ENCODE measurements at places on chromosomes 1 and 21.

DNA sequence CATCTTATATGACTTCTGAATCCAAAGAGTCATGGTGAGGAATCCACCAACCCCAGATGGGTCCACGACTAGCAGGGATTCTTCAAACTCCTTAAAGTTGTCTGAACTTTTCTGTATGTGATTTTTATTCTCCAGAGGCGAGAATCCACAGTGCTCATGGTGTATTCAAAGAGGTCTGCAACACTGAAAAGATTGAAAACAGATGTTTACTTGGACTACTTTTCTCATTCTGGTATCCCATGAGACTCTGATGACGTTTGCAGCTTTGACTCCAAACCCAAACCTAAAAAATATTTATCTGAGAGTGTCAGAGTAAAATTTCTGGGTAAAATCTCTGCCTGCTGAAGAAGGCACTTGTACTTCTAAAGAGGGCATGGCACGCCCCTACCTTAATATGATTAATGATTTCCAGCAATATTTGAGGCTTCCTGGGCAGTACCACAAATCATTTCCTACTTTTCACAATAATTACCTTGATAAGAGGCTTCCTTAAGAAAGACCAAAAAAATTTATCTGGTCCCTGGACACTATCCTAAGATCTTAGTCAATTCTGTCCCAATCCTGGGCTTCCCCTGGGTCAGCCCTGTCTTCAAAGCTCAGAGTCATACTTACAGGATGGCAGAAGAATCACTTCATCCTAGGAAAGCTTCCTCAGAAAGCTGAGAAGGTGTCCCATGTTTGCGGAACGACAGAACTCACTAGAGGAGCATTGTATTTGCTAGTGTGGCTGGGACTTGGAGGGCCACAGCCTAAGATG, 76.5 kb upstream of the MAP10 start:
- DNase-seq, result no peak

GRCh38 chr1:47662068-47662467, 224.2 kb downstream of the FOXD2 start:
- DNase-seq, result no peak

DNA sequence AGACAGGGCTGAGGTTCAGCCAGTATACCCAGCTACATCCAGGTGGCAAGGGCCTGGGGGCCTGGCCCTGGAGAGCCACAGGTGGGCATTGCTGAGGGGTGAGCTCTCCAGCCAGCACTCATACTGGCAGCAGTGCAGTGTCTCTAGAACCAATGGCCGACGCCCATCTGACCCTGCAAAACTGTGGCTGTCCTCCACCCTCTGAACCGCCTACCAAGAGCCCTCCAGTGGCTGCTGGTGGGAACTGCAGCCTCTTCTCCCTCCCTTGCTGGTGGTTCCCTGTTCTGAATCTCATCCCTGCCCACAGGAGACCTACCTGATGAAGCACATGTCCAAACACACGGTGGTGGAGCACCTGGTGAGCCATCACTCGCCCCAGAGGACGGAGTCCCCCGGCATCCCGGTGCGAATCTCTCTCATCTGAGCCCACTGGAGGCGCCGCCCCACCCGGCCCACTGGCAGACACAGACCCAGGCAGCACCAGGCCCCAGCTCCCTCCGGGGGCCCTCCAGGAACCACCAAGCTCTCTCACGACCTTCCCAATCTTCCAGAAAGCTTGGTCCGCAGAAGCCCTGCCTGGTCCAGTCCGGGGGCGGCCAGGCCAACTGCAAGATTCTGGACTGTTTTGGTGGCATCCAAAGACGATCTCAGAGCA, 22.1 kb downstream of the A3GALT2 start:
- peak; percentile 36 for DNase-seq

DNA sequence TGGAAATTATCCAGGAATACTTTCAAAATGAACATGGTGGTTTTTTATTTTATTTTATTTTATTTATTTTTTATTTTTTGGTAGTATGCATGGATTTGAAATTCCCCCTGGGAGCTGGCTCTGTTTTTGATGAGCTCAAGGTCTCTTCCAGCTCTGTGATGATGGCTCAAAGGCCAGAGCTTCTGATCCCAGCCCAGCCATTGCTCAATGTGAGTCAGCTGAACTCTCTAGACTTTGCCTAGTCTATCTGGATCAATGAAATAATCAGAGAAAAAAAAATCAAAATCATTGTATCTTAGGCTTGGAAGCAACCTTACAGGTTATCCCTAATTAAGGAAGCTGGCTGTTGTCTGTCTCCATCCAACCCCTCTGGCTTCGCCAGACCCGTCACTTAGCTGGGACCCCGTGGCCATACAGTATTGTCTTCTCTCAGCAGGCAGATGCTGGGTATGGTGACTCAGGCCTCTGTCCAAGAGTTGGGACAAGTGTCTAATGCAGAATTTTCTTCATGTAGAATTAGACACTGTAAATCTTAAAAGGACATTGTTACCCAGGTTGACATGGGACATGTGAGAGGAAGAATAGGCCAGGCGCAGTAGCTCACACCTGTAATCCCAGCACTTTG, 90.2 kb upstream of the LPGAT1 start:
- no peak for DNase-seq

- no peak for DNase-seq
These were observed 9.9 kb upstream of the LRRC39 start for GRCh38 chr1:100187912-100188311.

DNA sequence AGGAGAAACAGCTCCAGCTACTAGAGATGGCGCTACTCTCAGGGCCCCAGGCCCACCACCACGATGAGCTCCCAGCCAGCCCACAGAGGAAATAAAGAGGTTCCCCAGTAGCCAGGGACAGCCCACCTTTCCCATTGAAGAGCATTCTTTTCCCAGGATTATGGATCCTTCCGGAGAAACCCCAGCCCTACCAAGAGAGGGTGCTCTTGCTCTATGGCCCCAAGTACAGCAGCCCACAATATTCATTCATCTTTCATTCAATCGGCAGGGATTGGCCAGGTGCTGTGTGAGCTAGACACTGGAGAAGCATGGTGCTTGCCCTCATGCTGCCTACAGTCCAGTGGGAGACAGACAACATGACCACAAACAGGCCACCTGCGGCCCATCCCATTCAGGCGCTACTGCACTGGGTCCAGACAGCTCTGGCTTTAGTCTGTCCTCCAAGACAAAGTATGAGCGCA, 29.9 kb downstream of the PMVK start:
- DNase-seq, result no peak

- no peak for DNase-seq
These were observed 96.3 kb upstream of the TMPRSS15 start for GRCh38 chr21:18499761-18500376.

DNA sequence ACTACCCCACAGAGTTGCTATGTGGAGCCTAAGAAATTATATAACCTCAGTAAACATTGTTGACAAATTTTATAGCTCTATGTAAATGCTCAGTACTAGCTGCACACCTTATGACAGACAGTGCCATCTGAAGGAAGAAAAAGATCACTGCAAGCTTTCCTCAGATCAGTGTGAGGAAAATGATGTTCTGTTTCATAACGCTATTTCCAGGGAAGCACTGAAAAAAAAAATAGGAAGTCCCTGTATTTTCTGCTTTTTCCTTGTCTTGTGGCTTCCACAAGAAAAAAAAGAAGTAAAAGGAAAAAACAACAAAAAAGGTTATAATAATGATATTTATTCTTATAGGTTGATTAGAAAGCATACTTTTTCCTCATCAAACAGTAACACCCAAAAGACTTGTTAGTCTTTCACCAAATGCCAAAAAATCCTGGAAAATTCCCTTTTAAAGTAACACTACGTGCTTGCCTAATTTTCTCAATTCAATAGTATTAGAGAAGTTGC, 23.2 kb downstream of the LYST start:
- DNase-seq, result no peak

DNA sequence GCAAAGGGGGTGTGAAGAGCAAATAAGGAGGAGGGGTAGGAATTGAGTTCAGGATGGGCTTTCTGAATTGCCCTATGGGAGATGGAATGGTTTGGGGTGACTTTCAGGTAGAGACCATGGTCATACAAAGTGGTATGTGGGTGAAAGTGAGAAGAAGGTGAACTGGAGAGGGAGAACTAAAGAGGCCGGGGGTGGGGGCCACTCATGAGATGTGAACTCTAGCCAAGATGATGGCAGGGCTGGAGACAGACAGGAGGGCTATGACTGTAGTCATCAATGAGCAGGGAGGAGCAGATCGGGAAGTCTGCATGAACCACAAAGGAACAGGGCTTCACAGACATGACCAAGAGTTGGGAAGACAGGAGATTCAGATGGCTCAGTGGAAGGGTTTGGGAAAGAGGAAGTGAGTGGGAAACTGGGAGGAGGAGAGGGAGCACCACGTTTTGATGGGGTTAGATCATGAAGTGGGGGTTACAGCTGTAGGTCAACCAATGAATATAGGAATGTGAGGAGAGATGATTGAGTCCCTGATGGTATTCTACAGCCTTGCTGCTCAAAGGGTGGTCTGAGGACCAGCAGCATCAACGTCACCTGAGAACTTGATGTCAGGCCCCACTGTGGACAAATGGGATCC, 20.7 kb upstream of the LRRC8D start:
- no peak for DNase-seq

DNA sequence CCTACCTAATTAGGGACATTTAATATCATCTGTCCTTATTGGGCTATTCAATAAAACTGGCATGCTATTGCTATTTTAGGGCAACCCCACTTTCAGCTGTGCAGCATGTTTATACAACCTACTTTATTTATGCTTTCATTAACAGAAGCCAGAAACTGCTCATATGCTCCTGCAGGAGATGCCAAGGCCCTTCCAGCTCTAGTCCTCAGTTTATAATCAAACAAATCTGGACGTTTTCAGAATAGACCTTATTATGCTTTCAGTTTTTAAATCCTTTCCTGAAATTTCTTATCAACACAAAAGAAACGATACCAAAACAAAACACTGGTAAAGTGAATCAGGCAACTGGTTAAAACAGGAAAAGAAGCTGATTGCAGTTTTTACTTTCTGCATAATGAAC, 53.2 kb downstream of the PTGS2 start:
- no peak for DNase-seq

- no peak for DNase-seq
These were observed 5.5 kb upstream of the KLF17 start for GRCh38 chr1:44113095-44113609.

GRCh38 chr1:63099188-63099587, 223.2 kb upstream of the FOXD3 start:
- no peak for DNase-seq

DNA sequence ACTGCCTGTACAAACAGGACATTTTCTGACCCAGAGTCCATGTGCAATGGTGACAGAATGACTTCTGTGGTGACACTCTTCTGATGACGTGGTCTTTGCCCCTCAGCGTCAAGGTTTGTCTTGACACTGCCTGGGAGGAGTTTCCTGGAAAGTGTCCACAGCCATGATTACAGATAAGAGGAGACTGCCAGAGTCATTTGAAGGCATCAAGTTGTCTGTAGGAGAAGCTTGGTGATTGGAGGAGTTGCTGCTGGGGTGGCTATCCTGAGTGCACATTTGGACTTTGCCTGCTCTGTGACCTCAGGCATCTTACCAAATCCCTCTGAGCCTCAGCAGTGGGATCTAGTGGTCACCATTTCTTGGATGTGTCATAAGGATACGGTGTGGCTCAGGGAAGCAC, 17.7 kb downstream of the TCHHL1 start:
- no peak for DNase-seq

DNA sequence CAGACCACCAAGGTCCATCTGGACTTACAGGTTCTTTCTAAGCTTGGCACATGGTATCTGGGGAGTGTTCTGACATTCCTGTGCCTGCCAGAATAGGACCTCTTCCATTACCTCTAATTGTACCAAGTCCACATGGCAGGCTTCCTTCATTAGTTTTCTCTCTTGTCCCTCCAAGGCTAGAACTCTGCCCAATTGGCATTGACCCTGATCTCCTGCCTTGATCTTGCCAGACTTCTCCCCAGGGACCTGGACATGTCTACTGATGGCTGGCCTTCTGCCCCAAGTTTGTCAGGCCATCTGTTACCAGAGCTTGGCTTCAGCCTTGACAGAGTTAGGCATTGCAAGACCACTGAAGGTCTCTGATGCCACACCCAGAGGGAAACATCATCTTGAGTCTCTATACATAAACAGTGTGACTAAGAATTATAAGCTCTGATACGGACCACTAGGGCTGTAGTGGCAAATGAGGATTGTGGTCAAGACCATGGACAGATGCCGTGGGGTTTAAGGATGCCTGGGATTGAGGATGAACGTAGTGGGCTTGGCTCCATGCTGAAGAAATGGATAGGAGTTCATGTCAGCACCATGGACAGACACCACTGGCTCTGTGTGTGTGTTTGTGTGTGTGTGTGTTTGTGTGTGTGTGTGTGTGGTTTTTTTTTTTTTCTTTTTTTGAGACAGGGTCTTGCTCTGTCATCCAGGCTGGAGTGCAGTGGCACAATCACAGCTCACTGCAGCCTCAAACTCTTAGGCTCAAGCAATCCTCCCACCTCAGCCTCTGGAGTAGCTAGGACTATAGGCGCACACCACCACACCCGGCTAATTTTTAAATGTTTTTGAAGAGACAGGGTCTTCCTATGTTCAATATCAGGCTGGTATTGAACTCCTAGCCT, 19.5 kb upstream of the PSMB2 start:
- DNase-seq, result no peak

DNA sequence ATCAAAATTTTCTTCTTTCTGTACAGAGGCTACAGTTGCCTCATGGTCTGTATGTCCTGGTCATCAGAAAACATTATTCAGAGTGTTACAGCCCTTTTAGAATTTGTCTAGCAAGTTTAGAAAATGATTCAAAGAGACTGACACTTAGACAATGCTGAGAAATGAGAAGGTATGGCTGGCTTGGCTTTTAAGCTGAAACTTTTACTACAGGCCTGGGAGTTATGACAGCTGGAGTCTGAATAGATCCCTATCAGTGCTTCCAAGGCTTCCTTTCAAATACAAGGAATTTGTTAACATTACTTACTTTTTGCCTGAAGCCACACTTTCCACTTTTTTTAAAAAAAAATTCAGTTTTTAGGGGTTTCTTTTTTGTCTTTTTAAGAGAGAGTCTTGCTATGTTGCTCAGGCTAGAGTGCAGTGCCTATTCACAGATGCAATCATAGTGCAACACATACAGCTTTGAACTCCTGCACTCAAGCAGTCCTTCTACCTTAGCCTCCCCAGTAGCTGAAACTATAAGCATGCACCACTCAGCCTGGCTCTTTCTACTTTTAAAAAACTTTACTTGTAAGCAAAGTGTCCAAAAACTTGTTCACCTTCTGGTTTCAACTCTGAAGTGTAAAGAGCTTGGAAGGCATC, 10.5 kb upstream of the COP1 start:
- DNase-seq, result no peak

GRCh38 chr1:3899754-3900149, 320 bp downstream of the C1orf174 start:
- no peak for DNase-seq

DNA sequence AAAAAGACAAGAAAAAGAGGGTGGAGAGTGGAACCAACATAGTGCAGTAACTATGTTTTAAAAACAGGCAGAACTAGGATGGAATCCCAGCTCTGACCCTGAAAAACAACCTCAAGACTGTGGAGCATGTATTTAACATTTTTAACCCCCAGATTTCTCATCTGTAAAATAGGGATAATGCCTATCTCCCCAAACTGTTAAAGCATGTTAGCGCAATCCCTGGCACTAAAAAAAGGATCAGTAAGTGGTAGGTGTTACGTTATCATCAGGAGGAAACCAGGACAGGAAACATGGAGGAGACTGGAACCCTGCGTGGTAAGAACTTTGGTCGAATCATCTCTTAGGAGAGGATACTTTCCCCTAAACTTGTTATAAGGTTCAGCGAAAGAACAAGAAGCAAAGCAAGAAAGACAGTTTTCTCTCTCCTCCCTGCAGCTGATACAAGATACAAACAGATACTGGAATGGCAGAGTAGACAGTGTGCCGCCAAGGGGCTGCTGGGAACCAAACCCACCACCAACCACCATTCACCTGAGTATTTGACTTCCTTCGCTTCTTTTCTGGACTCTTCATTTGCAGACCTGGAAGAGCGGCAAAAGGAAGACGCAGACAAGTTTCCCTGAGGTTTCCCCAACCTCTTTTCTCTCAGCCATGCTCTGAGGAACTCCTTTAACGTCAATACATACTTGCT, 991 bp downstream of the PYGO2 start:
- DNase-seq, result no peak

All from activated effector memory CD4-positive, alpha-beta T cell treated with Interleukin-2 at 50 U/mL for 16 hours (primary cell).